ENCODE measurements at places on chromosomes 12 and 14.

GRCh38 chr12:33752854-33753253 lies 269.4 kb upstream of the ALG10 start:
- DNase-seq: no peak

DNA sequence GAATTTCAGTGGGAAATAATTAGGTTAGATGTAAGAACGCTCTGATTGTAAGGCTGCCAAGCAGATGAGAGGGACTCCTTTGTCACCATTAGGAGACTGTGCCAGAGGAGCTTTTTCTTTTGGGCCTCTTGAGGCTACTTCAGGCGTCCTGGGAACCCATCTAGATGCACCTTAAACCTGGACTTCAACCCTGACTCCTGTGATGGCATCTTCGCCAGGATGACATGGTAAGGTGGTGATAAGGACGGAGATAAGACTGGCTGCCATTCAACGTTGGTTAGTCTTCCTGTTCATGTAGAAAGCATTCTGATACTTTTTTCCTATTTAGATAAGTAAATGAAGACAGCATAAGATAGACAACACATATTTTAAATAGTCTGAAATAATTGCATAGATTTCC lies 36.3 kb downstream of the STK38L start:
- no peak for DNase-seq

DNA sequence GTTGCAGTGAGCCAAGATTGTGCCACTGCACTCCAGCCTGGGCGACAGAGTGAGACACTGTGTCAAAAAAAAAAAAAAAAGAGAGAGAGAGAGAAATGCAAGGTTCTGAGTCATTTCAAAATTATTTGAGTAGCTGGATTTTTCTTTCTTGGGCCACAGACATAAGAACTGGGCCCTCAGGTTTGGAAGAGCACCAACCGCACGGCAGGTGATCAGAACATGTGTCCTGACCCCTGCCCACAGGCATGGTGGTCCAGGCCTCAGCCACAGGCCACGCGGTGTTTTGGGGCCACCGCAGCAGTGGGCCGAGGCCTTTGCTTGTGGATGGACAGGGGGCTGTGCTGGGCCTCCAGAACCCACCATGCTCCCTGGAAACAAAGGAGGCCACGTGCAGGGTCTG lies 126.7 kb downstream of the CALM1 start:
- DNase-seq: peak; percentile 56

- no peak for DNase-seq
These were observed 102.8 kb downstream of the FOXN3 start for GRCh38 chr14:89314274-89314673.

GRCh38 chr12:20119596-20120402 lies 248.5 kb upstream of the PDE3A start:
- peak; percentile 36 for DNase-seq

- peak; percentile 4 for DNase-seq
These were observed 10.0 kb downstream of the LHX5 start for GRCh38 chr12:113461666-113462065.

GRCh38 chr12:50988871-50989270 lies 36.5 kb downstream of the HIGD1C start:
- no peak for DNase-seq

- peak; percentile 18 for DNase-seq
These were observed 42.6 kb upstream of the PLEKHD1 start for GRCh38 chr14:69441948-69442347.
